ENCODE measurements at places on chromosomes 5 and 9. TPM values are rescaled to one million over a fixed set of nuclear protein-coding genes. Genes with fewer than 3 reads are reported as not detected.

The HSD17B4 gene
- total RNA-seq, result 137 TPM

The MTMR12 gene
- 23.8 TPM for total RNA-seq

The CD14 gene
- 48.4 TPM for total RNA-seq

The CDKN2A gene
- 25.8 TPM for total RNA-seq

The PCDHB10 gene
- total RNA-seq, result 3.2 TPM

The ANKRD18A gene
- 1.5 TPM for total RNA-seq

DNA sequence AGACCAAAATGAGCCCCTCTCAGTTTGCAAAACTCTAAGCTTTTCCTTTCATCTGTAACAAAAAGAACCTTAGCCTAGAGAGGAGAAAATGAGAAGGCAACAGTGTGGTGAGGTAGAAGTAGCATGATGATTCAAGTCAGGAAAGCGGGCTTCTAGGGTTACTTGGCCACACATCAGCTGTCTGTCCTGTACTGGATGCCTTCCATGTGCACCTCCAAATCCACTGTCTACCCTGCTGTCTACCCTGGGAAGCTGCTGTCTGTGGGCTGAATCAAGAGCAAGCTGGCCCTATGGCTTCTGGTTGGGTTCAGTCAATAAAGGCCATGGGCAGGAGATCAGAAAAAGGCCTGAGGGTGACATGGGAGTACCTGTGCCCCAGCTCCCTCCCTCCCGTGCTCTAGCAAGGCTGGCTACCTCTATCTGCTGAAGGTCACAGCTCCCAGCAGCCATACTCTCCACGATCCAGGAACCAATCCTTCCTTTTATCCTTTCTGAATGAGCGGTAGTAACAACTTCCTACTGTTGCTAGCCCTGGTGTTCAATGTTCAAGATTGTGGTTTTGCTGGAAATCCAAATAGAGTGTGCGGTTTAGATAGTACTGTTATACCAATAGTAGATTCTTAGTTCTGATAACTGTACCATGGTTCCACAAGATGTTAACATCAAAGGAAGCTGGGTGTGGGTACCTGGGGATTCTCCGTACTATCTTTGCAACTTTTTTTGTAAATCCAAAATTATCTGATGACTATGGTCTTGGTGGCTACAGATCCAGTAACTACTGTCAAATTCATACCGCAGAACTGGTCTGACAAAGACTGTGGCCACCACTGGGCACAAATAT, 191.0 kb downstream of the ESM1 start:
- no peak for DNase-seq

DNA sequence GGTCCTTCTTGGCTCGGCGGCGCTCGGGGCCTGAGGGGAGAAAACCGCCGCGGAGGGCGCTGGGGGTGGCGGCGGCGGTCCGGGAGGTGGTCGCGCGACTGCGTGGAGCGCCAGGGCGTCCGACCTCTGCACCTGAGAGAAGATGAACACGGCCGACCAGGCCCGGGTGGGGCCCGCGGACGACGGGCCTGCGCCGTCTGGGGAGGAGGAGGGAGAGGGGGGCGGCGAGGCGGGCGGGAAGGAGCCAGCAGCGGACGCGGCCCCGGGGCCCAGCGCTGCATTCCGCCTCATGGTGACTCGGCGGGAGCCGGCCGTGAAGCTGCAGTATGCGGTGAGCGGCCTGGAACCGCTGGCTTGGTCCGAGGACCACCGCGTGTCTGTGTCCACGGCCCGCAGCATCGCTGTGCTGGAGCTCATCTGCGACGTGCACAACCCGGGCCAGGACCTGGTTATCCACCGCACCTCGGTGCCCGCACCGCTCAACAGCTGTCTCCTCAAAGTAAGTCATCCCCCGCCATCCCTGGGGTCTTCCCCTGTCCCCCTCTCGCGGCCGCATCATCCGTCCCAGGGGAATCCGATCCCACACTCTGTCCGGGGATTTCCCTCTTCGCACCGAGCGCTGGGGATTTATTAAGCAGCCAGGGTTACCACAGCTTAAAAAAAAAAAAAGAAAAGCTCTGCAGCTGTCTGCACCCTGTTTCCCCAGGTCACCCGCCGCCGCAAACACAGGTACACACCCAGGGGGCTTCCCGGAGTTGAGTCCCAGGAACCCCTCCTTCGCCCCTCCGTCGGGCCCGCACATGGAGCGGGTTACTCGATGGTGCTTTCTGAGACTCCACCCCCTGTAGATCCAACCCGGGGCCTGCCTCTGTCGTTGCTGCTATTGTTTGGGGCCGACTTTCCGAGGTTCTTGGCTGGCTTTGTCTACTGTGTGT, at the start of gene GTF3C4:
Gene GTF3C4, plus strand, starts transcription at position 8 of the 935 bp plus-strand sequence. Its CDS starts 135 bp downstream, at position 143.
- no peak for DNase-seq

DNA sequence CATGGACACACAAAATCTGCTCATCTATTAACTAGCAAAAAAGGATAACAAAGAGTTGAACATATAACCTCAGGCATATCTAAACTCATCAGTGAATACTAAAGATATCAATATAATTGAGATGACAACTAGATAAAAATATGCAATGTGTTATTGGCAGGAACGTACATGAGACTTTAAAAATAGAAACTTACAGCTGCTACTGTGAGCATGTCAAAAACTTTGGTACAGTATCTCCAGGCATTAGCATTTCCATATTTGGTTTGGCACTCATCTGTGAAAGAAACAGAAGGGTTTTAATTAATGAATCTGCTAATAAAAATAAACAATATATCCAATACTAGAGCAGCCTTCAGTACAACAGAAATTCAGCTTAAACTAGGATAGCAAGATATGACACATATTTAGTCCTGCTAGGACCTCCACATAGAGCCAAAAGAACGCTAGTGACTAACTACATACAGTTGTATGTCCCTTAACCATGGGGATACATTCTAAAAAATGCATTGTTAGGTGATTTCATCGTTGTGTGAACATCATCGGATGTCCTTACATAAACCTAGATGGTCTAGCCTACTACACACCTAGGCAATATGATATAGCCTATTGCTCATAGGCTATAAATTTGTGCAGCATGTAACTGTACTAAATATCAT, 10.5 kb upstream of the SCAI start:
- DNase-seq, result no peak

DNA sequence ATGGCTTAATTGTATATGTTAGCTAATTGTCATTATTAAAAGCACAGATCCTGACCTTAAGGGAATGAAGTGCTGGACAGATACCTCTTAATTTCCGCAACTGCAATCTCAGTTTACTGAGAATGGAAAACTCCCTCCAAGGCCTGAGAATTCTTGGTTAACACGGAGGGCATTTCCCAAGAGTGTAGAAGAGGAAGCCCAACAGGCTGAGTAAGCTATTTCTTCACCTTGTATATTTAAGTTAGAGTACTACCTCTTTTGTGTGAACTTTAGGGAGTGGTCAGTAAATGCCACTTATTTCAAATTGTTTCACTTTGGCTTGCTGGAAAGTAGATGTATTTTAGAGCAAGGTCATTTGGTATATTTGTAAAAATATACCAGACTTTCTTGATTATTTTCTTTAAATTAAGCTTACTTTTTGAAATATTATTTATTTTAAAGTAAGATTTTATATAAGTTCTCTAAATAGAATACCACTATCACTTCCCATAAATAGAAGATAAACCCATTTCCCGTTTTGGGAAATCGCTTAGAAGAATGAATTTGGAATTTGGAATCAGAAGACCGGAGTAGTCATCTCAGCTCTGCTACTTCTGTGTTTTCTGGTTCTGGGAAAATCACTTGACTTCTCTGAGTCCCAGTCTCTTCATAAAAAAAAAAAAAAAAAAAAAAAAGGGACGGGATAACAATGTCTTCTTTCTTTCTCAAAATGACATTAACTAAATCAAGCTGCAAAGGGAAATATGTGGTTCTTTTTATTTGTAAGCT, 26.0 kb upstream of the C9orf72 start:
- DNase-seq, result no peak

DNA sequence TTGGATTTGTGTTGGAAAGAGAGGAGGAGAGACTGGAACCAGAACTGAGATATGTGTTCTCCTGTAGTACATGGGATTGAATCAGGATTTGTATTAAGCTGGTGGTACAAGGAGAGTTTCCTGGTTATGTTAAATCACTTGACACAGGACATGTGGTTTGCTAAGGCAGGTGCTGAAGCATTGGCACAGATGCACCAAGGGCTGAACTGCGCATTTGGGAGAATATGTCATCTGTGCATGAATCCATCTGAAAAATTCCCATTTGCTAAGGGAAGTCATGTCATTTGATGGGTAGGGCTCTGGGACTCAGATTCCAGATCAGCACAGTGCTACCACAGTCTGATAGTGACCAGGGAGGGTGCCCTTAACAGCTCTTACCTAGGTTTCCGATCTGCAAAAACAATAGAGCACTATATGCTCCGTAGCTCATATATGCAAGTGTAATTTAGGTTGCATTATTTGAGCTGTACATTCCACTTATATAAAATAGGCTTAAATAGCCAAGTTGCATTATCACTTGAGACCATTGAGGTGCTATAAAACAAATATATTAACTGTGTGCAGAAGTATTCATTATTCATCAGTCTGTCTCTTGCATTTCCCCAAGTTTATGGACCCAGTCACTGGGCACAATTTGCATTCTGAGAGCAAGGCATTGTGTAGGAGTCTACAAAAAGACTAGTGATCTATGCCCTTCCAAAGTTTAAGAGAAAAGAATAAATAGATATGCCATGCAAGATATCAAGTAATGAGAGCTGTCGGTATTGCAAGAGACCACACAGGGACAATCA, 55.2 kb downstream of the ADAMTS16 start:
- DNase-seq, result no peak

- no peak for DNase-seq
Measured at GRCh38 chr5:22070186-22070728, 782.9 kb downstream of the CDH12 start.

GRCh38 chr5:140926443-140927227, 536 bp downstream of the PCDHAC1 start:
- no peak for DNase-seq

DNA sequence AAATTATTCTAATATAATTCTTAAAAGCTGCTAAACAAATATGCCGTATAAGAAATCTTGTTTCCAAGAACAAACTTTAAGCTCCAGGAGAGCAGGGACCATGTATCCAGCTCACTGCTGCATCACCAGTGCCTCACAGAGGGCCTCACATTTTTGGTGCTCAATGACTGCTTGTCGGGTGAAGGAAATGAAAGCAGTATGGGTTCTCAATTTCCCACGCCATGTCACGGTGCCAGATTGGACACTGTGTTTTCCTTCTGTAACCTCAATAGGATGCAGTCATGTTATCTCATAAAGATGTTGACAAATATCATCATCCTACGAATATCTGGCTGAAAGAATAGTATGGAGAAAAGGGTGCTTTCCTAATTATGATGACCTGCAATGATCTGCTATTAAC, 64.7 kb downstream of the POU5F2 start:
- DNase-seq, result no peak

- DNase-seq, result no peak
Measured at GRCh38 chr9:124553738-124554137, 46.5 kb upstream of the NR5A1 start.

- DNase-seq, result no peak
Measured at GRCh38 chr5:51225789-51226742, 157.2 kb upstream of the ISL1 start.

DNA sequence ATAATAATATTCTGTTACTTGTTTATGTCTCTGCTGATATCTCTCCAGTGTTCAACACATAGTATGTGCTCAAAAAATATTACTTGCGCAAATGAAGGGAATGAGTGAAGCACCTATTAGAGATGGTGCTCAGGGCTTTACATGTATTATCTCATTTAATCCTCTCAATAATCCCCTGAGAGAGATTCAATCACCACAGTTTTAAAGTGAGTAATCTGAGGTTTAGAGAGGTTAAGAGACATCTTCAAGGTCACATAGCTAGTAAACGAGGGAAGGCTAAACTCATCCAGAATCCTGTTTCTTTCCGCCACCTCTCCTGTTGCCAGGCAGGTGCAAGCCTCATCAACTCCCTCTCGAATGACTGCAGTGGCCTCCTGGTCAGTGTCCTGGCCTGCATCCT, 82.0 kb downstream of the UGCG start:
- DNase-seq, result no peak

DNA sequence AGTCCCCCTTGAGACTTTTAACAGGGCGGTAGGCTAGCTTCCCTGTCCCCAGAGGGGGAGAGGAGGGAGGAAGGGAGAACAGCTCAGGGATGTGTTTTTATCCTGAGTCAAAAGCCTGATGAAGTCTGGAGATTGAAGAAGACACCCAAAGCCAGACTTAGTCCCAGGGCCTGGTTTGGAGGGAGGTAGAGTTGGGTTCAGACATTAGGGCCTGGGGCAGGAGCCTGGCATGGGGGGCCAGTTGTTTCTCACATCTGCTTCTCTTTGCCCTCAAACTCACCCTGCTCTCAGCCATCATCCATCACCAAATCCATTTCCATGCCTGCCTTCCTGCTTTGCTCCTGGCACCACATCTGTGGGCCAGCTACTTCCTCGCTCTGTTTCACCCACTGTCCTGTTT, 2.9 kb downstream of the MYORG start:
- DNase-seq, result no peak

GRCh38 chr9:20353524-20353923, 268.8 kb downstream of the MLLT3 start:
- no peak for DNase-seq

GRCh38 chr5:20020247-20020646, 32.2 kb upstream of the CDH18 start:
- no peak for DNase-seq

- no peak for DNase-seq
Measured at GRCh38 chr5:179267071-179267670, 78.1 kb downstream of the ADAMTS2 start.

DNA sequence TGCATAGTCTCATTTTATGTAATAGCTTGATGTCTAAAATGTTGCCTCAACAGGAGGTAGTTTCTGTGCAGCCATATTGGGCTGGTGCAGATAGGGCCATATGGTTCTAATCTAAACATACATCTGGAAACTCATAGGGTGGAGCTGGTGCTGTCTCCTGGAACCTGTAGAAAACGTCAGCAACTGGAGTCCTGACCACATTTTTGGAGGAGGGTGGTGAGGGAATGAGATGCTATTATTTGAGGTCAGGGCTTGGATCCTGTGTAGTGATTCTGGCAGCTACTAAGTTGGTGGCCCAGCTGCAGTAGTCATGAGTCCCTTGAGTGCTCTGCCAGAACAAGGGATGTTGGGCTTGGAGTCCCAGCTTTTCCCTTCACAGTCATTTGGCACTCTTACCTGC, 14.1 kb downstream of the MAN2A1 start:
- no peak for DNase-seq

- no peak for DNase-seq
Measured at GRCh38 chr9:32526707-32527048, 682 bp upstream of the RIGI start.

- no peak for DNase-seq
Measured at GRCh38 chr9:31335529-31336234, 1048.8 kb upstream of the ACO1 start.

- no peak for DNase-seq
Measured at GRCh38 chr5:58571501-58571900, 11.4 kb upstream of the RAB3C start.

- DNase-seq, result no peak
Measured at GRCh38 chr5:25891691-25892090, 1146.7 kb downstream of the CDH9 start.

GRCh38 chr9:37369671-37370070, 52.8 kb upstream of the GRHPR start:
- no peak for DNase-seq

- no peak for DNase-seq
Measured at GRCh38 chr5:6770826-6771607, 57.8 kb downstream of the TENT4A start.
